Bronchial smooth muscle cell (primary cell): ENCODE measurements at places on chromosomes 2 and 18. TPM values are rescaled to one million over a fixed set of nuclear protein-coding genes. Genes with fewer than 3 reads are reported as not detected.

Gene ITGB6
- 0.09 TPM in 1 of 2 replicates, not detected in the other for total RNA-seq

Gene TUBA3D
- not detected in 2 replicates for total RNA-seq

Gene ARMC9
- 42.7 and 85.1 TPM in 2 replicates for total RNA-seq

Gene UGT1A7
- total RNA-seq, result not detected in 2 replicates

Gene UNC80
- total RNA-seq, result not detected in 2 replicates

Gene MOCOS
- total RNA-seq, result 2.2 and 4.3 TPM in 2 replicates

Gene SLC8A1
- 35.1 and 82.7 TPM in 2 replicates for total RNA-seq

Gene LRP1B
- total RNA-seq, result under 0.01 TPM in 1 of 2 replicates, not detected in the other

Gene ERBB4
- total RNA-seq, result 0.32 TPM in 1 of 2 replicates, not detected in the other

Gene ASXL3
- total RNA-seq, result under 0.01 and 0.69 TPM in 2 replicates

Gene SERPINB13
- 0.16 TPM in 1 of 2 replicates, not detected in the other for total RNA-seq

Gene GALNT13
- under 0.01 TPM in 1 of 2 replicates, not detected in the other for total RNA-seq

Gene CHAC2
- total RNA-seq, result 0.09 and 0.79 TPM in 2 replicates
